Stimulated activated CD8-positive, alpha-beta memory T cell treated with anti-CD3 and anti-CD28 coated beads, Interleukin-2, amount 100 ng/mL, for 1 hour (primary cell): ENCODE measurements at places on chromosomes 3 and 15.

GRCh38 chr3:132753946-132754345 is 31.7 kb upstream of the NPHP3 start:
- no peak for DNase-seq

GRCh38 chr15:31024330-31024729 is 32.9 kb upstream of the MTMR10 start:
- DNase-seq = no peak

DNA sequence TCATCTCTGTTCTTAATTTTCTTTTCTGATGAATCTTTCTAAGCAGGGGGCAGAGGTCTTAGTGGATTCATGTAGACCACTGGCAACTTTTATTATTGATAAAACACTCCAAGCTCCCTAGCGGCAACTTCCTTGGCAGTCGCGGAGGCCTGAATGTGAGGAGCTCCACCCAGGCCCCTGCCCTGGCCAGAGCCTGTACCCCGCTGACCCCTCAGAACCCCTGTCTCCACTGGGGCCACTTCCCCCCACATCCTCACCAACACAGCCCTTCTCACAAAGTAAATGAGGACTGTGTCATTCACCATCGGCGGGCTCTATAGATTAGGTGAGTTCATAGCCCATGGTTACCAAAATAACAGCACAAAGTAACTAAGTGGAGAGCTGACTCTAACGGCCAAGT is 111.6 kb downstream of the TPRA1 start:
- DNase-seq = no peak

GRCh38 chr3:31413515-31413914 is 119.2 kb upstream of the STT3B start:
- no peak for DNase-seq

GRCh38 chr15:92801774-92802464 is 98.2 kb upstream of the CHD2 start:
- DNase-seq = no peak

GRCh38 chr3:21752749-21753347 is 1.8 kb upstream of the ZNF385D start:
- DNase-seq = no peak

- DNase-seq = no peak
Measured at GRCh38 chr3:3101660-3102458, 8.3 kb downstream of the IL5RA start.

DNA sequence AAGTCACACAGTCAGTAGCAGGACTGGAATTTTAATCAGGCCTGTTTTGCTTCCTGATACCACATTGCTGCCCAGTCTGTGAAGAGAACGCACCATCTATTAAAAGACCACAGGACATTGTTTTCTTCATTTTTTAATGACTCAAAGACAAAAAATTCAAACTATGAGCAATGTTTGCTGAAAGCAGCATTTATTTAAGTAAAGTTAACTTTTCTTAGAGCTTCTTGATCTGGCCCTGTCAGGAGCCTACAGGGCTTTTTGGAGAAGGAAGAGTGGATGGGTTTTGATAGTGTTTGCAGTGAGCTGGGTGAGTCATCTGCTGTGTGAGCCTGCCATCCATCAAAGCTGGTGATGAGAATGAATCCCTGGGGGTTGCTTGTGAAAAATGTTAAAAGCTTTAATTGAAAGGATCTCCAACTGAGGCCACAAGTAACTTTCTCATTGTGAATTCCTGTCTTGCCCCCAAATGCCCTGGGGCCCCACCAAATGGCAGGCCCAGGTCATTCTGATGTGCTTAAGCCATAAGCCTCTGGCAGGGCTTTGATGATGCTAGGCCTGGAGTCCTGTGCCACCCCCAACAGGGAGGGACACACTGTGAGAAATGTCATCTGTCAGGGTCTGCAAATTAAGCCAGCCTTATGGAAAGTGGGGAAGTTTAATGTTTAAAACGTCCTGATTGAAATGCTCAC is 136.2 kb upstream of the PFN2 start:
- DNase-seq = no peak

- DNase-seq = no peak
Measured at GRCh38 chr3:37899711-37900306, 38.1 kb downstream of the CTDSPL start.

DNA sequence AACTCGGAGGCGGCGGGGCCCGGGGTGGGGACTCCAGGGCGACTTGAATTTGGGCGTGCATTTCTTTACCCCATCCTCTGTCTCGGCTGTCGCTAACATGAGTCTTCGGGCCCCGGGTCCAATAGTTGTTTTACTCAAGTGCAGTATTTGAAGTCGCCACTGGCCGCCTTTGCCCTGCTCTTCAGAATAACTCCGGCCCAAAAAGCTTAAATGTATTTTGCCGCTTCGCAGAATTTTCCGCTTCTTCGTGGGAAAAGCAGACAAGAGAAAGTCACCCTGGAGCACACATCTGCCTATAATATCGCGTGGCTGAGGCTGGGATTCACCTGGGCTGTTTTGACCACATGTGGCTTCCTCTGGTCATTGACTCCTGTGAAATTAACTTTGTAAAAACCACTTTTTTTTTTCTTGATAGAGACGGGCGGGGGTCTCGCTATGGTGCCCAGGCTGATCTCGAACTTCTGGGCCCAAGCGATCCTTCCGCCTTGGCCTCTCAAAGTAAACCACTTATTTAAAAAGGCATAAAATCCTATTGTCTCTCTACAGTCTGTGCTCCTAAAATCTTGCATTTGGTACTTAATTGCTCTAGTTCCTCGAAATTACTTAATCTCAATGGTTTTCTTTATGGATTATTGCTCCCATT is 676 bp downstream of the CNOT10 start:
- DNase-seq = no peak
